GM12878 (cell line): ENCODE measurements at places on chromosomes 3 and 15. TPM values are rescaled to one million over a fixed set of nuclear protein-coding genes. Genes with fewer than 3 reads are reported as not detected.

GRCh38 chr15:28129231-28129848 lies 30.2 kb upstream of the OCA2 start:
- H3K36me3 ChIP-seq: peaks cover 13% of the 10 kb centered on the region; the same call in 1 of the 2 replicates
- no peaks in the 10 kb centered on the region for H3K4me1 ChIP-seq
- H3K4me3 ChIP-seq: no peak overlapping the region
- H3K27me3 ChIP-seq: no peaks in the 10 kb centered on the region

DNA sequence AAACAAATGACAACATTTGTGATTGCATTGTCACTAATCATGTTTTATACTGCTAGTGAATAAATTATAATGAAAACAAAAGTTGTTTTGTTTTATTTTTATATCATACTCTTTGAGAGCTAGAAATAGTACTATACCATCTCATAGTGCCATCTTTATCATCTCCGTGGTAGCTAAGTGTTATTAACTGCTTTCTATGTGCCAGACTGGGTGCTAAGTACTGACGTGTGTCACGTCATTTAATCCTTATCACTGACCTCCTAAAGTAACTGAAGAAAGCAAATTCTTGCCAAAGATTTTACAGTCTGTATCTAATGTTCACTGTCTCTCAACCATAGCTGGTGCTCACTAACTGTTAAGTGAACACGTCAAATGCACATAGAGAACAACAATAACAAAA lies 99.5 kb upstream of the CNTN3 start:
- H3K4me1 ChIP-seq: no peaks in the 10 kb centered on the region
- no peak overlapping the region for H3K4me3 ChIP-seq
- no peak overlapping the region for H3K27ac ChIP-seq
- no peaks in the 10 kb centered on the region for H3K36me3 ChIP-seq

DNA sequence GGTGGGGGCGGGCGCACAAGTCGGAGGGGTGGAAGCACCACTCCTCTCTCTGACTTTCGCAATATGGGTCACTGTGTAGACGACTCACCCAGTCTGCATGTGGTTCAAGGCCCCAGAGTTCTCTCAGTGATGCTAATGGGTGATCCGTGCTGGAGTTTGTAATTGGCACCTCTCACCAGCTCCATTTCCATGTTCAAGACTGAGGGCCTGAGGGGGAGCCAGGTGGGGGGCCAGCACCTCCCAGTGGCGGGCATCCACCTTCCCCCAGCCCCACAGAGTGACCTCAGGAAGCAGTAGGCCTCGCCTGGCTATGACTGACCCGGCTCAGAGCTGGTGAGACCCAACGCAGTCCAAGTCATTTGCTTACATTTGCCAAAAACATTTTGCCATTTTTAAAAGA lies 230.0 kb upstream of the ST8SIA2 start:
- H3K36me3 ChIP-seq: no peaks in the 10 kb centered on the region
- no peak overlapping the region for H3K4me3 ChIP-seq
- no peaks in the 10 kb centered on the region for H3K27me3 ChIP-seq
- H3K27ac ChIP-seq: no peak overlapping the region
- peaks cover 19% of the 10 kb centered on the region for H3K4me1 ChIP-seq
- no peak for DNase-seq

Gene TBC1D21
- not detected in 2 replicates for total RNA-seq

GRCh38 chr15:58985443-58985842 lies 2.0 kb upstream of the RNF111 start:
- H3K27ac ChIP-seq: no peak overlapping the region
- H3K4me1 ChIP-seq: peaks cover 10% of the 10 kb centered on the region; the same call in 1 of the 2 replicates
- H3K36me3 ChIP-seq: no peaks in the 10 kb centered on the region
- no peaks in the 10 kb centered on the region for H3K27me3 ChIP-seq
- DNase-seq: no peak
- H3K4me3 ChIP-seq: no peak overlapping the region
